ENCODE measurements at places on chromosomes 2 and 18.

DNA sequence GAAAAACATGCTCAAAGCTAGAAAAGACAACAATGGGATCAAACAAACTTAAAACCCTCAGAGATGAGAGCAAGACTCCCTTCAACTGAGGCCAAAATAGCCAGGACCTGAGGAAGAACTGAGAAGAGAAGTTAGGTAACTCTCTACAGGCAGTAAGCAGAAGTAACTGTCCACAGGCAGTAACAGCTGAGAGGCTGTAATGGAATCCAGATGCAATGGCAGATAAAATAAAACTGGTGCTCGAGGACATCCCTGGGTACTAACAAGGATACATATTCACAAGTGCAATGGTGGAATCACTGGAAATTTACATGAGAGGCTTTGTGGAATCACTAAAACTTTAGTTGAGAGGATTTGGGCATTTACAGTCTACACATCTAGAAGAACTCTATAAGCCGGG, 30.4 kb upstream of the C2orf66 start:
- DNase-seq: no peak

- DNase-seq: no peak
These were observed 22.2 kb upstream of the SDC1 start for GRCh38 chr2:20247084-20247483.

DNA sequence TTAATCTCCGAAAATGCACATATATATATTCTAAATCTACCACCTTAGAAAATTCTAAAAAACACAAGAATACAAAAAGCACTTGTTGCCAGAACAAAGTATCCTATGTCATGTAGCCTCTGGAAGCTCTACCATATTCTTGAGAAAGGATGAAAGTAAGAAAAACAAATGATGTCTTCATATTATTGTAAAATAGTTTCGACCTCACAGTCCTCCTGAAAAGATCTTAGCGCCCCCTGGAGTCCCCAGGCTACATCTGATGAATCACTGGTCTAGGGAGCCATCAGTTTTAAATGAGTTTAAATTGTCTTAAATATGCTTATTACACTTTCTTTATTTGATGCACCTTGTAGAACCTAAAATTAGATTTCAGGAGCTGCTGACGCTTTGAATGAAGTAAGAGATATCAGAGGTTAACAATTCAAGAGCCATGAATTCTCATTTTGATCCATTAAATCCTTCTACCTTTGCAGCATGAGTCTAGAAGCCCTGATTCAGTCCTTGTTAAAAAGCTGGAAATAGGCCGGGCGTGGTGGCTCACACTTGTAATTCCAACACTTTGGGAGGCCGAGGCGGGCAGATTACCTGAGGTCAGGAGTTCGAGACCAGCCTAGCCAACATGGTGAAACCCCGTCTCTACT, 138.8 kb downstream of the MCFD2 start:
- peak; percentile 55 for DNase-seq

DNA sequence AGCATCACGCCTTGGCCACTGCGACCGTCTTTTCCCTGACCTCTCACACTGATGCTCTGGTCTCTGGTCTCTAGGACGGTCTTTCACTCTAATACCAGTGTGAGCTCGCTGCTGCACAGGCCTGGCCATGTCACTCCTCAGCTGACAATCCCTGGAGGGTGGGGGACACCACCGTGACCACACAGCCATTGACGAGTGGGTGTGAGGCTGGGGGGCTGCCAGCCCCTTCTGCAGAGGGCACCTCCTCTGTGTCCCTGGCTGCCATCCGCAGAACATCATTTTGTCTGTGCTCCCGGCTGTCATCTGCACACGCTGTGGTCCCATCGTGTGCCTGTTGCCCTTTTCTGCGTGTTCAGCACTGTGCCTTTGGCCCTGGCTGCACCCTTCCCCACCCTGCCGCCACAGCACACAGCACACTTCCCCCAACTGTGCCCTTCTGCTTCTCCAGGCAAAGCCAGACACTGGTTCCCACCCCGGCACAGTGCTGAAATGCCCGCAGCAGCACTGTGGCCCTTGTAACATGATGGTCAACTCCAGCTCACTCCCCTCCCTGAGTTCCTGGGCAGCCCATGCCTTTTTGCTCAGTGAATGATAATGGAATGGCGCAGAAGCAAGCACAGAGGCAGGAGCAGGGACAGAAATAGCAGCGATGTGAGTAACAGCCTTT, 30.4 kb upstream of the INHBB start:
- no peak for DNase-seq
